ENCODE measurements at places on chromosomes 2 and 18. TPM values are rescaled to one million over a fixed set of nuclear protein-coding genes. Genes with fewer than 3 reads are reported as not detected.
A peak's percentile ranks its signal among the peaks of the same experiment; 100 is the strongest.

- no peak for DNase-seq
These were observed 162.6 kb downstream of the SOX11 start for GRCh38 chr2:5854797-5855196.

SMAD7 gene
- 4.6 TPM for total RNA-seq

GALNT13 gene
- total RNA-seq: not detected

- no peak for DNase-seq
These were observed 5.2 kb upstream of the ARID5A start for GRCh38 chr2:96531366-96531765.

- no peak for DNase-seq
These were observed 72.4 kb downstream of the CERS6 start for GRCh38 chr2:168528469-168528868.

DNA sequence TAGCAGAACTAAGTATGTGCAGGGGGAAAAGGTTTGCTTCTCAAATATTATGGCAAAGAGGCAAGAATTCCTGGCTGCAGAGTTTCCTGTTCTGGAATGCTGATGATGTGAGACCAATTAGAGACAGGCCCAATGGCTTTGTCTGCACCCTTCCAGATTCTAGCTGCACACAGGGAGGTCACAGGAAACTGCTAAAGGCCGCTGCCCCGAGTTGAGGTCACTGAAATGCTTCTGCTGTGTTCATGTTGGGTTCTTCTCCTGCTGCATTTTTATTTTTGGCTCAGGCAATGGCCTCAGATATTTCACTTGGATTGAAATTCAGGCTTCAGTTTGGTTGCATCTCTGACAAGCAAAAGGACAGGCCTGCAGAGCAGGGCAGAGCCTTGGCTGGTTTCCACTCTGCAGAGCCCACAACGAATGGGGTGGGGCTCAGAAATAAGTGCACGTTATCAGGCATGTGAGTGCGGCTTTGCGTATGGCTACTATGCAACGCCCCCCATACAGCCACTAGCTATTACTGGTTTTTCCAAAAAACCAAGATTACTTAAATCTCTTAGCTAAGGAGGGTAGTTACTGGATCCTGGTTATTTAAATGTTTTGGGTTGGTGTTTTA lies 66.9 kb upstream of the FZD5 start:
- DNase-seq: no peak

DNA sequence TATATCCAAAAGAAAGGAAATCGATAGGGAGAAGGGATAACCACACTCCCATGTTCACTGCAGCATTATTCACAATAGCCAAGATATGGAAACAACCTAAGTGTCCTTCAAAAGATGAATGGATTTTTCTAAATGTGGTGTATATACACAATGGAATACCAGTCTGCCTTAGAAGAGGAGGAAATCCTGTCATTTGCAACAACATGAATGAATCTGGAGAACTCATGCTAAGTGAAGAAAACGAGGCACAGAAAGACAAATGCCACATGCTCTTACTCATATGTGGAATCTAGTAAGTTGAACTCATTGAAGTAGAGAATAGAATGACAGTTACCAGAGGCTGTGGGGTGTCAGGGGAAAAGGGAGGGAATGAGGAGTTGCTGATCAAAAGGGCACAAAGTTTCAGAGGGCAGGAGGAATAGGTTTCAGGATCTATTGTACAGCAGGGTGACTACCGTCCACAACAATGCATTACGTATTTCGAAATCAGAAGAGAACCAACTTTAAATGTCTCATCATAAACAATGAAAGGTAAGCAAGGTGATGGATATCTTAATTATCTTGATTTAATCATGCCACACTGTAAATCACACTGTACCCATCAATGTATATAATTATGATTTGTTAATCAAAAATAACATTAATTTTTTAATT lies 46.1 kb downstream of the SIGLEC15 start:
- peak; percentile 38 for DNase-seq

DNA sequence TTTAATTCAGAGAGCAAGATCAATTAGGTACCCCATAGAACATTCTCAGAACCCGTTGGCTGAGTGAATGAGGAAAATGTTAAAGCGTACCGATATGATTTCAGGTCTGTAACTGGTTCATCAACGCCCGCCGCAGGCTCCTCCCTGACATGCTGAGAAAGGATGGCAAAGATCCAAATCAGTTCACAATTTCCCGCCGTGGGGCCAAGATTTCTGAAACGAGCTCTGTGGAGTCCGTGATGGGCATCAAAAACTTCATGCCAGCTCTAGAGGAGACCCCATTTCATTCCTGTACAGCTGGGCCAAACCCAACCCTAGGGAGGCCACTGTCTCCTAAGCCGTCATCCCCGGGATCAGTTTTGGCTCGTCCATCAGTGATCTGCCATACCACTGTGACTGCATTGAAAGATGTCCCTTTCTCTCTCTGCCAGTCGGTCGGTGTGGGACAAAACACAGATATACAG lies 7.3 kb downstream of the TGIF1 start:
- DNase-seq: no peak

GRCh38 chr18:75456199-75456631 lies 28.7 kb upstream of the SMIM21 start:
- no peak for DNase-seq

STARD6 gene
- total RNA-seq: not detected

NYAP2 gene
- not detected for total RNA-seq

- DNase-seq: no peak
These were observed 167.9 kb downstream of the TNS1 start for GRCh38 chr2:217834744-217835513.

ZAP70 gene
- total RNA-seq: not detected

REG1A gene
- not detected for total RNA-seq

- no peak for DNase-seq
These were observed 117.6 kb downstream of the TFCP2L1 start for GRCh38 chr2:121167411-121167810.

POTEC gene
- not detected for total RNA-seq

DNA sequence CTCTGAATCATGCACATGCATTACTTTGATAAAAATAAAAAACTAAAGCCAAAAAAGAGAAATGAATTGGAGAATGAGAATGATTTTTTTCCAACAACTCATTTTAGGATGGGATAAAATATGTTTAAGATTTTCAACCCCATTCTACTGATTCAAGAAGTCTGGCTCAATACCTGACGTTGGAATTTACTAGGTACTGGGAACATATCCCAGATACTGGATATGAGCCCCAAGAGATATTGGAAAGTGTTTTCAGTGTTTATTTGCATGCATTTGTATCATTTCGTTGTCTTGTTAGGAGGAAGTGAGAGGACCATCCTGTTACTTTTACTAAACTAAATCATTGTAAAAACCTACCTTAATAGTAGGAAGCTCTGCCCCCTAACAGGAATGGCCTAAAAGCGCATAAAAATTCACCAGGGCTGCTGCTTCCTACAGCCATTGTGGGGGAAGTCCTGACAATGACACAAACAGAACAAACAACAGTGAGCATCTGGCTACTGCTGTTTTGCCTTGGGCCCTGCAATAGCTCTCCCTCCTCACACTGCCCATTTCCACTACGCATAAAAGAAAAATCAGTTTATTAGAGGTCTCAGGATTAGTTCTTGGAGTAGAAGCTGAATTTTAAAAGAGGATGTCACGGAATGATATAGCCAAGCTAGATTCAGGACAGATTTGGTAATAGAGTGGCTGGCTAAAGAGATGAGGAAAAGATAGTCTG lies 35.2 kb downstream of the ANKAR start:
- DNase-seq: no peak

- peak; percentile 24 for DNase-seq
These were observed 208.4 kb downstream of the RAD51AP2 start for GRCh38 chr2:17309741-17310339.

DNA sequence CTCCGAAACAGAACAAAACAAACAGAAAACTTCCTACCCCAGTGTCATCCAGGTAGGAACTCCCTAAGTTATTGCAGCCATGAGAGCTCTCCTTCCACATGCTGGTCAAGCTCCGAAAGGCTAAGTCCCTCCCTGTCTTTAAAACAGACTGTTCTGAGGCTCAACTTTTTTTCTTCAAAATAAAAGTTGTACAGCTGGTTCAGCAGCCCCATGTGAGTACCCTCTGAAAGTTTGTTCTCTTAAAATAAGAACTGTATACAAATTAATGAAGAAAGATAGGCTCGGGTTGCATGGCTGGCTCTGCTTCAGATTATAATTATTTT lies at the start of gene PDE1A:
Gene PDE1A, minus strand, starts transcription at position 119 of the 323 bp plus-strand sequence.
- DNase-seq: no peak

PLA2R1 gene
- total RNA-seq: 14.4 TPM

FTCDNL1 gene
- total RNA-seq: 0.27 TPM

Measured in endothelial cell of umbilical vein (primary cell).